ENCODE measurements at places on chromosomes 4 and X.
A peak's percentile ranks its signal among the peaks of the same experiment; 100 is the strongest.

- no peak for DNase-seq
Measured at GRCh38 chrX:47751670-47752069, 85.0 kb upstream of the ZNF81 start.

GRCh38 chrX:45379236-45379635, 178.6 kb upstream of the DIPK2B start:
- no peak for DNase-seq

- no peak for DNase-seq
Measured at GRCh38 chrX:106220177-106220576, 52.1 kb downstream of the PWWP3B start.

DNA sequence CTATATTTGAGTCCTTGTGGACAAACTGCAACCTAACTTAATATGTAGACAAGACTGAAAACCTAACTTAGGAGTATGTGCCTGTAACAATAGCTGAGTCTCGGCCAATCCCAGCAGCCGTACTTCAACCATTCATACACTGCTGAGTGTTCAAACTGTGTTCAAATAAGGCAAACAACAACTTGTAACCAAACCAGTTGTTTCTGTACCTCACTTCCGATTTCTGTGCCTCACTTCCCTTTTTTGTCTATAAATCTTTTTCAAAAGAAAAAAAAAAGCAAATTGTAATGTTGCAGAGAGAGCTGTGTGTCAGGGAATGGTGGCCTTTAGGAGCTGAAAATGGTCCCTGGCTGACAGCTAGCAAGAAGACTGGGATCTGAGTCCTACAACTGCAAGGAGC, 46.0 kb downstream of the GEMIN8 start:
- peak; percentile 29 for DNase-seq

Data from HL-60 (cell line).